ENCODE measurements at places on chromosomes 16 and 17. TPM values are rescaled to one million over a fixed set of nuclear protein-coding genes. Genes with fewer than 3 reads are reported as not detected.

The SNAI3 gene
- polyA plus RNA-seq: 1.1 TPM

The LRRC37B gene
- 29.0 TPM for polyA plus RNA-seq

The OR2C1 gene
- 0.31 TPM for polyA plus RNA-seq

The CRYBA1 gene
- polyA plus RNA-seq: not detected

DNA sequence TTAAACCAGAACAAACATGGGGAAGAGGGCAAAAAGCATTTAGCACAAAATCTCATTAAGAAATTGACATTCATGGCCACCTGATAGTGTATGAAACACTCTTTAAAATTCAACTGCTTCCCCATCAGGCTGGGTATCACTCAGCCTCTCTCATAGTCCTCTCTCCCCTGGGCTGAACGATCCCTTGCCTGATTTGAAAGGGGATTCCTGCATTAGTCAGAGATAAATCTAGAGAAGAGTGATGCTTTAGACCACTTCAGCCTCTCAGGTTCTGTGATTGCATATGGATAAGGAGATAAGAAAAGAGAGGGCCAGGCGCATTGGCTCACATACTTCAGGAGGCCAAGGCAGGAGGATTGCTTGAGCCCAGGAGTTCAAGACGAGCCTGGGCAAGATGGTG is 280.0 kb downstream of the SOX9 start:
- no peak overlapping the region for H3K4me3 ChIP-seq
- H3K36me3 ChIP-seq: no peaks in the 10 kb centered on the region
- DNase-seq: no peak
- H3K27me3 ChIP-seq: no peaks in the 10 kb centered on the region

- peaks cover 16% of the 10 kb centered on the region for H3K4me1 ChIP-seq
- no peaks in the 10 kb centered on the region for H3K27me3 ChIP-seq
- no peak overlapping the region for H3K27ac ChIP-seq
- no peaks in the 10 kb centered on the region for H3K36me3 ChIP-seq
- DNase-seq: no peak
- no peak overlapping the region for H3K4me3 ChIP-seq
Observed at GRCh38 chr17:28043296-28043695, 819 bp downstream of the NLK start.

DNA sequence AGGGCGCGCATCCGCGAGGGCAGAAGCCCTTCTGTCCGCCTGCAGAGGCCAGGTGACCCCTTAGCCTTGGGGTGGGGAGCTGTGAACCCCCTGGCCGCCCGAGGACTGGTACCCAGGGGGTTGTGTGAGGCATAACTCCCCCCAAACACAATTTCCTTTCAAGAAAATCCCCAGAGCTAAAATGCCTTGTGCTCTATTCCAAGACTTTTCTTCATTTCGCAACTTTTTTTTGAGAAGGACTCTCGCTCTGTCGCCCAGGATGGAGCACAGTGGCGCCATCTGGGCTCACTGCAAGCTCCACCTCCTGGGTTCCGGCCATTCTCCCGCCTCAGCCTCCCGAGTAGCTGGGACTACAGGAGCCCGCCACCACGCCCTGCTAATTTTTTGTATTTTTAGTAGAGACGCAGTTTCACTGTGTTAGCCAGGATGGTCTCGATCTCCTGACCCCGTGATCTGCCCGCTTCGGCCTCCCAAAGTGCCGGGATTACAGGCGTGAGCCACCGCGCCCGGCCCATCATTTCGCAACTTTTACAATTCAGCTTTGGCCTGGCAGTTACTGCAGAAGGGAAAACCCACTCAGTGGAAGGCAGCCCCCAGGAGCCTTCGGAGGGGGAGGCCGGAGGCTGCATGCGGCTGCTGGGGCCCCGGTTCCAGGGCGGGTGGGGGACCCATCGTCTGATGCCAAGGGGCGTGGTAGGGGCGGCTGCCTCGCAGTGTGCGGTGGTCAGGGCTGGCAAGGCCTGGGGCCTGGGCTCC is 963 bp upstream of the APRT start:
- no peaks in the 10 kb centered on the region for H3K27me3 ChIP-seq
- DNase-seq: no peak
- peak overlapping the region; percentile 95 for H3K27ac ChIP-seq
- H3K4me1 ChIP-seq: peaks cover 32% of the 10 kb centered on the region
- H3K36me3 ChIP-seq: peaks cover 25% of the 10 kb centered on the region
- H3K4me3 ChIP-seq: peak overlapping the region; percentile 74

GRCh38 chr17:72913142-72913682 is 179.3 kb downstream of the SLC39A11 start:
- H3K4me1 ChIP-seq: no peaks in the 10 kb centered on the region
- no peak overlapping the region for H3K27ac ChIP-seq
- H3K27me3 ChIP-seq: no peaks in the 10 kb centered on the region
- no peak for DNase-seq
- H3K4me3 ChIP-seq: no peak overlapping the region

DNA sequence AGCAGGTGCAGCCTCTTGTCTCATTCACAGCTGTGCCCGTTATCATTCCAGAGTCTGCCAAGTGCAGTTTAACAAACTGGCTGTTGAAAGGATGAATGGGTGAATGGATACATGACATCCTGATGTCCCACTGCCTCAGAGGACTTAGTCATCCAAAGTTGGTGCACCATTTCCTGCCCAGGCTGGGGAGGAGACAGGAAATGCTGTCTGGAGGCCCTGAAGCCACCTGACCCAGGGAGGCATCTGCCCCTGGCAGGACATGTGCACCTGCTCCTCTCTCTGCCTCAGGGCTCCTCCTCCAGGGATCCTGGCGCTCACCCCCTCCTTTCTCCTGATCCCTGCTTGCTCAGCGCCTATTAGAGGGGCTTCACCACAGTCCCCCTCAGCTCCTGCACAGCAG is 1.8 kb upstream of the CD300C start:
- H3K4me3 ChIP-seq: no peak overlapping the region
- no peak overlapping the region for H3K27ac ChIP-seq
- no peak for DNase-seq

DNA sequence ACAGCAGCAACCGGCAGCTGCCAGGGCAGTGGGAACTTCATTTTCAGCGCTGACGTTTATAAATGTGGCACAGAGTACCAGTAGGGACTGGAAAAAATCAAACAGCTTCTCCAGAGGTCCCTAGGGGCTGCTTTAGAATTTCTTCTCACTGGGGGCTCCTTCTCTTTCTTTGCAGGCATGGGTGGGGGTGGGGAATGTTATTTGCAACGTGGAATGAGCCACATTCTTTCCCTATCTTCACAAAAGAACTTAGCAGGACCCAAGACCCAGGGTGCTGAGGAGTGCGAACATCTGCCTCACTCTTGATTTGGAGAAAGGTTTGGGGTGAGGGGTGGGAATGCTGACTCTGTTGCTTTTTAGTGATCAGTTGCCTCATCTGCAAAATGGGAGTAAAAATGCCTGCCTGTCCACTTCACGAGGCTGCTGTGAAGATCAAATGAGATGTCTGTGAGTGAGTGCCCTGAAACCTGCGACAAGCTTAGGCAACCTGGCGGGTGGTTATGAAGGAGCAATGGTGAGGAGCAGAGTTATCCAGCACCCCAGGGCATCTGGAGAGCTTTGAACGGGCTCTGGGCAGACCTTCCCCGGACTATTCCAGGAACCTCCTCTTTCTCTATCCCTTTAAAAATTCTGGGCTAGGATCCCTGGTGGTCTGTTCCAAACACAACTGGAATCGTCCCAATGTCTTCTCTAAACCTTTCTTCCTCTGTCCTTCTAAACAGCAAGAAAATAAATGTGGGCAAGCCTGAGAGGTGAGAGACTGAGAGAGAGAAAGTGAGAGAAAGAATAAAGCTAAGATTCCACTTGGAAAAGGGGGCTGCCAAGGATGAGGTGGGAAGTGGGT is 10.7 kb upstream of the PIPOX start:
- no peaks in the 10 kb centered on the region for H3K36me3 ChIP-seq
- DNase-seq: no peak
- no peaks in the 10 kb centered on the region for H3K4me1 ChIP-seq
- no peak overlapping the region for H3K4me3 ChIP-seq
- H3K27me3 ChIP-seq: peaks cover 54% of the 10 kb centered on the region
- H3K27ac ChIP-seq: no peak overlapping the region

DNA sequence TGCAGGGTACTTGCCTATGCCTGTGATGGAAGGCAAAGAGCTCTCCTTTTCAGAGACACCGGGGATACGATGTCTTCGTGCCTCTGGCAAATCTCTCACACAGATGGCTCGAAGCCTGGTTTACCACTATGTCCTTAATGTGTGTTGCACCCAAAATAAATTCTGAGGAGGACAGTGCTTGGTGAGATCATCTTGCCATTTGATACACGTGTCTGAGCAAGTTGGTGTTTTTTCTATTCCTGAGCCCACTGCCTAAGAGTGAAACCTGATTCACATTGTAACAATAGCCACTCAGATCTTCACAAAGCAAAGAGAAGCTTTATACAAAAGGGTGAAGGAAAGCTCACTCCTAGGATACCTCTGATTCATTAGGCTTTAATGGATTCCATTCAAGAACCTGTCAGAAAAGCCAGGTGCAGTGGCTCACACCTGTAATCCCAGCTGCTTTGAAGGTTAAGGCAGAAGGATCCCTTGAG is 33.1 kb upstream of the AKAP1 start:
- no peak overlapping the region for H3K4me3 ChIP-seq

GRCh38 chr16:66240631-66241395 is 125.7 kb upstream of the CDH5 start:
- no peaks in the 10 kb centered on the region for H3K4me1 ChIP-seq
- H3K27ac ChIP-seq: no peak overlapping the region
- H3K4me3 ChIP-seq: no peak overlapping the region
- no peaks in the 10 kb centered on the region for H3K36me3 ChIP-seq
- no peak for DNase-seq
